Stimulated activated CD8-positive, alpha-beta memory T cell treated with anti-CD3 and anti-CD28 coated beads, Interleukin-4, amount 100 ng/mL, for 48 hours (primary cell): ENCODE measurements at places on chromosomes 6 and 20.

GRCh38 chr6:106446287-106446885 lies 85.9 kb downstream of the CRYBG1 start:
- no peak for DNase-seq

DNA sequence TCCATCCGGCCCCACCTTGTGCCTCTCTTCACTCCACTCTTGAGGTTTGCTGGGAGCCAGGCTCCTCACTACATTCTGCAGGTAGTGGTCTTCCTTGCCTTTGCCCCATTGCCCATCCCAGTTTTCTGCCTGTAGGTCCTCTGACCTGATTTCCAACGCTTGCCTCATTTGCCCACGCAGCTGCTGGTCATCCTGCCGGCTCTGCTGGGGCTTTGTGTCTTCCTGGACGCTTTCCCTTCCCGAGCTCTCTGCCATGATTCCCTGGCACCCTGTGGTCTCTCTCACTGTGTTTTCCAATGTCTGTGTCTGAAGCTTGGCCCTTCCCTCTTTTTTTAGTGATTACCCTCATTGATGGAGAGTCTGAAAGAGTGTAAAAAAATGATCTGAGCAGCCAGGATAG lies 451.6 kb downstream of the UTRN start:
- no peak for DNase-seq

GRCh38 chr6:24229696-24230405 lies 103.8 kb downstream of the NRSN1 start:
- no peak for DNase-seq

DNA sequence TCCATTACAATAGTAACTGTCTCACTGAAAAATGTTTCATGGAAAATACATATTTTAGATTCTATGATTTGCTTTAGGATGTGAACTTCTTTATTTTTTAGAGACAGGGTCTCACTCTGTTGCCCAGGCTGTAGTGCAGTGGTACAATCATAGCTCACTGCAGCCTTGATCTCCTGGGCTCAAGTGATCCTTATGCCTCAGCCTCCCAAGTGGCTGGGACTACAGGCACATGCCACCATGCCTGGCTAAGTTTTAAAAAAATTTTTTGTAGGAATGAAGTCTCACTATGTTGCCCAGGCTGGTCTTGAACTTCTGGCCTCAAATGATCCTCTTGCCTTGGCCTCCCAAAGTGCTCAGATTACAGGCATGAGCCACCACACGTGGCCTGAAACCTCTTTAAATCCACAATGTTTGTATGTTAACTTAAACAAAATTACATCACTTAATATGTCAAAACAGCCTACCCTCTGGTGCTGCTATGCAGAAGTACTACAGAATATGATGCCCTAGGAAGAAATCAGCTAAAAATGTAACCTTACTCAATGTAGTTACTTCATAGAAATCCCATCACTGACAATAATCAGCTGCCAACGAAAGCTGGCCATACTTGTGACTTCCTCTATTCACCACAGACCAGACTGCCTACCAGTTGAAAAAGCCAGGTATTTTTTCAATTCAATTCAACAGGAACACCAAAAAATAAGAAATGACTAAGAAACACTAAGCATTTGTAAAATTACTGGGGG lies 17.6 kb downstream of the EEF1A1 start:
- DNase-seq, result no peak

GRCh38 chr20:17758512-17758911 lies 58.7 kb downstream of the BANF2 start:
- DNase-seq, result no peak
